Left renal cortex interstitium (tissue), 4 donors: ENCODE measurements at places on chromosomes 11 and 22. TPM values are rescaled to one million over a fixed set of nuclear protein-coding genes. Genes with fewer than 3 reads are reported as not detected.

Gene OR51I2
- polyA plus RNA-seq = not detected

Gene KRTAP5-8
- polyA plus RNA-seq = 1.3 TPM

Gene SLC22A25
- 0.44 TPM for polyA plus RNA-seq

Gene SLC43A3
- polyA plus RNA-seq = 22.6 TPM

Gene CD3D
- not detected for polyA plus RNA-seq

Gene LIF
- 2.3 TPM for polyA plus RNA-seq

Gene SLC5A1
- 0.51 TPM for polyA plus RNA-seq

Gene HTR3B
- 0.08 TPM for polyA plus RNA-seq

Gene CCDC157
- 7.1 TPM for polyA plus RNA-seq

Gene B3GAT1
- 4.1 TPM for polyA plus RNA-seq

Gene ZNF215
- 4.5 TPM for polyA plus RNA-seq

Gene TMEM86A
- polyA plus RNA-seq = 7.0 TPM

Gene KRTAP5-1
- 0.56 TPM for polyA plus RNA-seq

Gene ART1
- not detected for polyA plus RNA-seq

Gene AP1B1
- polyA plus RNA-seq = 44.8 TPM

Gene KDELR3
- polyA plus RNA-seq = 11.5 TPM

Gene MS4A14
- 0.35 TPM for polyA plus RNA-seq

Gene CECR2
- 8.9 TPM for polyA plus RNA-seq

Gene TENM4
- polyA plus RNA-seq = 23.7 TPM

Gene MS4A7
- polyA plus RNA-seq = 1.8 TPM

Gene TMEM121B
- polyA plus RNA-seq = 0.97 TPM

Gene ACP2
- polyA plus RNA-seq = 56.9 TPM

Gene APOC3
- polyA plus RNA-seq = 8.2 TPM

Gene CLCF1
- polyA plus RNA-seq = 9.2 TPM

Gene OR2D2
- polyA plus RNA-seq = not detected

Gene TMEM45B
- polyA plus RNA-seq = 18.7 TPM

Gene NEFH
- 11.0 TPM for polyA plus RNA-seq

Gene RAG1
- polyA plus RNA-seq = 2.4 TPM
